Lower lobe of right lung (tissue), 2 donors: ENCODE measurements at places on chromosomes 2 and 18. TPM values are rescaled to one million over a fixed set of nuclear protein-coding genes. Genes with fewer than 3 reads are reported as not detected.

GRCh38 chr2:65026704-65027464 lies 29.3 kb upstream of the CEP68 start:
- H3K27ac ChIP-seq, result no peak overlapping the region
- no peaks in the 10 kb centered on the region for H3K36me3 ChIP-seq
- DNase-seq, result no peak
- H3K4me3 ChIP-seq, result no peak overlapping the region

Gene PXDN
- 36.3 TPM for total RNA-seq

- no peak for DNase-seq
- no peak overlapping the region for H3K4me3 ChIP-seq
- H3K36me3 ChIP-seq, result no peaks in the 10 kb centered on the region
- no peak overlapping the region for H3K27ac ChIP-seq
Observed at GRCh38 chr2:226483745-226484619, 315.6 kb downstream of the IRS1 start.

Gene TXNDC2
- 0.12 TPM for total RNA-seq

Gene SERPINB3
- not detected for total RNA-seq

Gene PLEKHH2
- total RNA-seq, result 42.0 TPM

DNA sequence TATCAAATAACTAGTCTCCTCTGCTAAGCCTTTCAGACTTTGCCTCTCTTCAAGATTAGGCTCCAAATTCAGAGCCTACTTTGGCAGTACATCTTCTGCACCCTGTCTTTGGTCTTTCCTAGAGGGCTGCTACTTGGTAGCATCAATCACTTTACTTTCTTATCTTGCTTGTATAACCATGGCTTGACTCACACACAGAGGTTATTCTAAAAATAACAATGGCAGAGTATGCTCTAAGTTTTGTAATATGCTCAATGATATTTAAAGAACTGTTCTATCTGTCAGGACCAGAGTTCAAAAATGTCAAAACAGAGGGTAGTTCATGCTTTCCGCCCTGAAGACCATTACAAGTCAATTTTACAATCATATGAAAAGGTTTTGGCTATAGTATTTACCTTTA lies 27.7 kb downstream of the THOC1 start:
- H3K36me3 ChIP-seq, result peaks cover 53% of the 10 kb centered on the region
- no peak for DNase-seq
- no peaks in the 10 kb centered on the region for H3K27me3 ChIP-seq
- H3K4me1 ChIP-seq, result no peaks in the 10 kb centered on the region

- H3K27me3 ChIP-seq, result no peaks in the 10 kb centered on the region
- H3K36me3 ChIP-seq, result no peaks in the 10 kb centered on the region
- H3K27ac ChIP-seq, result no peak overlapping the region
- no peak overlapping the region for H3K4me3 ChIP-seq
- no peaks in the 10 kb centered on the region for H3K4me1 ChIP-seq
Observed at GRCh38 chr18:28789502-28789901, 612.6 kb upstream of the CDH2 start.

GRCh38 chr2:86584151-86584913 lies 21.1 kb upstream of the CHMP3 start:
- H3K36me3 ChIP-seq, result no peaks in the 10 kb centered on the region
- DNase-seq, result no peak
- H3K4me3 ChIP-seq, result no peak overlapping the region

DNA sequence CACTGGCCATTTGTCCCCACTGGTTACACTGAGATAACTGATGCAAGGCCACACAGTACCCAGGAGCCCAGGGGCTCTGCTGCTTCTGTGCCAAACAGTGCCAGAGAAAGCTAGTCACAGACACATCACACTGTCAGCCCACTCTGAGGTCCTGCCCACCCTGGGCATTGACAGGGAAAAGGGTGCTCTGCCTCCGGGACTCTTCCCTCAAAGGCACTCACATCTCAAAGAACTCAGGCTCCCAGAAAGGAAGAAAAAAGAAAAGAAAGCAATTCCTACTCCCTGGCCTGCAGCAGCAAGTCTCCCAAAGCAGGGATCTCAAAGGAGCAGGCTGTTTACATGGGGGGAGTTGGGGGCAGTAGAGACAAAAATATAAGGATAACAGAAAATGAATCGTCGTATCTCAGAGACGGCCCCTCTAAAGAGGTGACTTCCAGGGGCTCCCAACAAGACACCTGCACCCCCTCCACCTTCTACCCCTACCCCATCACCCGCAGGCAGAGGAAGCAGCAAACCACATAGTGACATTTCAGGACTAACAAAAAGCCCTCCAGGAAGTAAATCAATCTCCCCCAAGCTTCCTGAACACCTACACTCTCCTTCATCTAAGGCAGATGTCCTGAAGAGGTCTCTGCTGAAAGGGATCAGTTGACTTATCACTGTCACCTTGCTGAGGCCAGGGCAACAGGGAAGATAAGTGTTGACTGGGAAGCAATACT lies 247.6 kb downstream of the TNS1 start:
- H3K27me3 ChIP-seq, result no peaks in the 10 kb centered on the region
- H3K36me3 ChIP-seq, result no peaks in the 10 kb centered on the region
- H3K27ac ChIP-seq, result no peak overlapping the region
- DNase-seq, result no peak
- H3K4me1 ChIP-seq, result peaks cover 7% of the 10 kb centered on the region

DNA sequence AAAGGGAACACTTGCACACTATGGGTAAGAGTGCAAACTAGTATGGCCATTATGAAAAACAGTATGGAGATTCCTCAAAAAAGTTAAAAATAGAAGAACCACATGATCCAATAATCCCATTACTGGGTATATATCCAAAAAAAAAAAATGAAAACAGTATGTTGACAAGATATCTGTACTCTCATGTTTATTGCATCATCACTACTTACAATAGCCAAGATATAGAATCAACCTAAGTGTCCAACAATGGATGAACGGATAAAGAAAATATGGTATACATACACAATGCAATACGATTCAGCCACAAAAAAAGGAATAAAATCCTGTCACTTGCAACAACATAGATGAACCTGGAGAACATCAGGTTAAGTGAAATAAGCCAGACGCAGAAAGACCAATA lies 73.3 kb downstream of the LOXHD1 start:
- H3K4me1 ChIP-seq, result no peaks in the 10 kb centered on the region
- H3K27me3 ChIP-seq, result no peaks in the 10 kb centered on the region
- no peak for DNase-seq

DNA sequence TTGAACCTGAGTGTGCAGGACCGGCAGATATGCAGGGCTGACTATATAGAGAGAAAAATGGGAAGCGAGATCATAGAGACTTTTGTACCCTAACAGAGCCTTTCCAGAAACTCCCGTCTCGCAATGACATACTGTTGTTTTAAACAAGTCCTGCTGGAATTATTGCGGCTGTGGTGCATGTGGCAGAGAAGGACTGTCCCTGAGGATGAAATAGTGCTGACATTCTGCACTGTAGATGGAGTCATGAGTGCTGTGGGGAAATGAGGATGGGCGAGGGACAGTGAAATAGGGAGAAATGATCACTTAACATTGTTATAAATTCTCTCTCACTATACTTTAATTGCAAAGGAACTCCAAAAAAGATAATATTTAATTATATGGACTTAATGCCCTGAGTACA lies 50.4 kb upstream of the KLHL14 start:
- H3K27ac ChIP-seq, result no peak overlapping the region
- H3K4me3 ChIP-seq, result no peak overlapping the region
- H3K4me1 ChIP-seq, result no peaks in the 10 kb centered on the region
- H3K36me3 ChIP-seq, result no peaks in the 10 kb centered on the region
- no peak for DNase-seq

DNA sequence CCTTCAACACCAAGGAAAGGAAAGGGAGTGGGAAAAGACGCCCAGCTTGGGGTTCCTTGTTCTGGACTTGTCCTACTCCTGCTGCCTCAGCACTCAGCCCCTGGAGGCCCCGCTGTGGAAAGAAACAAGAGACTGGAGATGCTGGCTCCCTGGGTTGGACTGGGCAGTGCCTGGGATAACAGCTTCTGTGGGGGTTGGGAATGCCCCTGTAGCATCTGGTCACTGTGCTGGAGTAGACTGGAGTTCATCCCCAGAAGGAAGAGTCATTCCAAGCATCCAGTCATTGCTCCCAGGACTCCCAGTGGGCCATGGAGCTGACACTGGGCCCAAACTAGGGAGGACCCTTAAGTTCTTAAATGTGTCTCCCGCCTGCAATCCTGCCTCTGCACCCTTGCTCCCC lies 129.3 kb upstream of the HAAO start:
- no peak for DNase-seq
- no peak overlapping the region for H3K4me3 ChIP-seq
- no peaks in the 10 kb centered on the region for H3K36me3 ChIP-seq
- H3K27me3 ChIP-seq, result peaks cover 3% of the 10 kb centered on the region

- no peak for DNase-seq
- H3K27ac ChIP-seq, result no peak overlapping the region
- no peaks in the 10 kb centered on the region for H3K27me3 ChIP-seq
- H3K4me1 ChIP-seq, result no peaks in the 10 kb centered on the region
- no peak overlapping the region for H3K4me3 ChIP-seq
- H3K36me3 ChIP-seq, result no peaks in the 10 kb centered on the region
Observed at GRCh38 chr2:208643145-208643544, 236.6 kb downstream of the PTH2R start.

DNA sequence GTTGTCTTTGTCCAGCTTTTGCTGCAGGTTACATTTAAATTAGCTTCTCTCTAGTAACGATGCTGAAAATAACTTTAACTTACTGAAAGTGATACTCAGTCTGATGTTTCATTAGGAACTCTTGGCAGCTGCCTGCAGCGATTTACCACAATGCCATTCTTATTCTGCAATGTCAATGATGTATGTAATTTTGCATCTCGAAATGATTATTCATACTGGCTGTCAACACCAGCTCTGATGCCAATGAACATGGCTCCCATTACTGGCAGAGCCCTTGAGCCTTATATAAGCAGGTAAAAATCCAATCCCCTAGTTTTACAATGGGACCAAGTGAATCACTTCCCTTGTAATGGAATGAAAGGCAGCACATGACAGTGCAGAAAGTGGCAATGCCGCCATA lies 16.3 kb upstream of the MFF start:
- H3K27ac ChIP-seq, result no peak overlapping the region
- no peak for DNase-seq
- no peaks in the 10 kb centered on the region for H3K36me3 ChIP-seq
- no peak overlapping the region for H3K4me3 ChIP-seq

- peaks cover 21% of the 10 kb centered on the region for H3K4me1 ChIP-seq
- H3K4me3 ChIP-seq, result no peak overlapping the region
- DNase-seq, result no peak
- no peak overlapping the region for H3K27ac ChIP-seq
Observed at GRCh38 chr2:71742953-71743601, 289.7 kb downstream of the DYSF start.

Gene ELOA2
- not detected for total RNA-seq

GRCh38 chr2:123840574-123840973 lies 184.5 kb upstream of the CNTNAP5 start:
- H3K36me3 ChIP-seq, result no peaks in the 10 kb centered on the region
- no peak overlapping the region for H3K27ac ChIP-seq
- H3K4me1 ChIP-seq, result no peaks in the 10 kb centered on the region
- no peak for DNase-seq
- no peak overlapping the region for H3K4me3 ChIP-seq

Gene TRABD2A
- 5.4 TPM for total RNA-seq

DNA sequence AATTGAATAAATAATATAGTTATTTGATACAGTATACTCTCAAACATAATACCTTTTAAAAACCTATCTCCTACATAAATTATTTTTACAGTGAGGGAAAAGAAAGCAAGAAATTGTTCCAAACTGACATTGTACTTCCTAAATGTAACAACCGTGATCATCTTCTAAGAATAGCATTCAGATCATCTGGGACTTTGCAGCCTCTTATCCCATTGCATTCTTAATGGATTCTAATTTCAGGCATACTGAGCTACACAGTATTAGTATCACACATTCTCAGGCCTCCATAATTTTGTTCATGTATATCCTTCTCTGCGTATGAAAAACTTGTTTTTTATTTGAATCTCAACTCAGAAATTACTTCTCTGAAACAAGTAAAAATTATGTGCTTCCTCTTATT lies 1134.7 kb upstream of the CDH2 start:
- H3K27me3 ChIP-seq, result no peaks in the 10 kb centered on the region
- no peaks in the 10 kb centered on the region for H3K4me1 ChIP-seq
- no peak for DNase-seq
- H3K4me3 ChIP-seq, result no peak overlapping the region
- H3K36me3 ChIP-seq, result no peaks in the 10 kb centered on the region

- no peak for DNase-seq
- no peaks in the 10 kb centered on the region for H3K27me3 ChIP-seq
- no peaks in the 10 kb centered on the region for H3K4me1 ChIP-seq
- no peak overlapping the region for H3K27ac ChIP-seq
- H3K36me3 ChIP-seq, result no peaks in the 10 kb centered on the region
Observed at GRCh38 chr2:21052044-21052443, 8.2 kb upstream of the APOB start.

GRCh38 chr2:173252581-173252980 lies 102.1 kb upstream of the CDCA7 start:
- H3K4me3 ChIP-seq, result no peak overlapping the region
- no peaks in the 10 kb centered on the region for H3K27me3 ChIP-seq
- H3K4me1 ChIP-seq, result no peaks in the 10 kb centered on the region
- no peak for DNase-seq

- no peak overlapping the region for H3K4me3 ChIP-seq
- no peak overlapping the region for H3K27ac ChIP-seq
- no peaks in the 10 kb centered on the region for H3K27me3 ChIP-seq
- no peaks in the 10 kb centered on the region for H3K4me1 ChIP-seq
- H3K36me3 ChIP-seq, result no peaks in the 10 kb centered on the region
Observed at GRCh38 chr2:212619954-212620353, 81.4 kb upstream of the ERBB4 start.

Gene CYP27A1
- total RNA-seq, result 273 TPM

- DNase-seq, result no peak
- H3K4me3 ChIP-seq, result no peak overlapping the region
- no peaks in the 10 kb centered on the region for H3K36me3 ChIP-seq
- H3K27ac ChIP-seq, result no peak overlapping the region
- H3K4me1 ChIP-seq, result no peaks in the 10 kb centered on the region
Observed at GRCh38 chr2:102826904-102827303, 65.1 kb downstream of the TMEM182 start.

GRCh38 chr18:53114441-53114840 lies 774.4 kb downstream of the DCC start:
- H3K4me1 ChIP-seq, result no peaks in the 10 kb centered on the region
- H3K27ac ChIP-seq, result no peak overlapping the region
- H3K4me3 ChIP-seq, result no peak overlapping the region
- DNase-seq, result no peak

- H3K27ac ChIP-seq, result no peak overlapping the region
- no peak overlapping the region for H3K4me3 ChIP-seq
- H3K36me3 ChIP-seq, result no peaks in the 10 kb centered on the region
- H3K27me3 ChIP-seq, result no peaks in the 10 kb centered on the region
Observed at GRCh38 chr2:83386549-83386948, 1072.5 kb downstream of the SUCLG1 start.

GRCh38 chr18:59697236-59697932 lies at the start of gene CCBE1:
CCBE1 (minus strand) TSS chr18:59697423.
- peaks cover 40% of the 10 kb centered on the region for H3K27me3 ChIP-seq
- peak within 1 kb of the TSS; percentile 60 for H3K4me3 ChIP-seq
- H3K27ac ChIP-seq, result peak within 1 kb of the TSS; percentile 76
- H3K36me3 ChIP-seq, result no peaks in the 10 kb centered on the region
- peaks cover 6% of the 10 kb centered on the region for H3K4me1 ChIP-seq
